HCT116 (cell line): ENCODE measurements at places on chromosomes 6 and 20. TPM values are rescaled to one million over a fixed set of nuclear protein-coding genes. Genes with fewer than 3 reads are reported as not detected.

GRCh38 chr6:69368613-69369012 lies 428.2 kb downstream of the LMBRD1 start:
- no peak for DNase-seq

DNA sequence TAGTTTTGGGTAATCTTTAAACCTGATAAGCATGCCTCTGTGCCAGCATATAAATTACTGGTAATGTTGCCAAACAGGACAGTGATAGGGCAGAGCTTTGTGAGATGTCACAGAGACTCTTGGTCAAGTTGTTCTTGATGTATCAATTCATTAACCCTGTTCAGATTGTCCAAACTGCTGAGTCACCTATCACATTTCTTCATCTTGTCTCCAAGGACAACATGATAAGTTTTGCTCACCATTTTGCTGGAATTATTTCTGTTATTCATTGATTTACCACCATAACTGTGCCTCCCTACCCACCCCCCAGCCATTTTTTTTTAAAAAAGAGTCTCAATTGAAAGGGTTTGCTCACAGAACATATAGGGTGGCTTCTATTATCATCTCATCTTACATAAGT lies 19.5 kb upstream of the GMNN start:
- no peak for DNase-seq

DNA sequence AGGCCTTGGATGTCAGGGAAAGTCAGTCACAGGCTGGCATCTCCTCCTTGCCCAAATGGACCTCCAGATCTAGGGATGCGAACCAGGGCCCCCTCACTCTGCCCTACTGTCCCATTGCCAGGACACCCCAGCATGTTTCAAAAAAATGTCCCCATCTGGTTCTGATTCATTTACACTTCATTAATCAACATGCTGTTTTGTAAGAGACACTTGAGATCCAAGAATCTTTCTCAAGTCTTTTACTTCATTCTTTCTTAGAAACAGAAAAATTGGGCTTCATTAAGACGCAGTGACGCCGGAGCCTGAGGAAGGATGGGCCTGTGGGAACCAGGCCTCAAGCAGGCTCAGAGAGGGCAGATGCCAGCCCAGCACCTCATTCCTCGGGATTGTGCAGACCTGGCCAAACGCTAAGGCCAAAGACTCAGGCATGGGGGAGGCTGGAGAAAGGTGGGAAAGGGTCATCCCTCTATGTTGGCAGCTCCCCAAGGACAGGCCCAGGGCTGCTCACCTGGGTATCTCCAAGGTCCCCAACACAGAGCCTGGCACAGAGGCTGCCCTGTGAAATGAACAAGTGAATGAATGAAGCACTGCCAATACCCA lies 3.8 kb downstream of the RSPO4 start:
- DNase-seq: no peak

DNA sequence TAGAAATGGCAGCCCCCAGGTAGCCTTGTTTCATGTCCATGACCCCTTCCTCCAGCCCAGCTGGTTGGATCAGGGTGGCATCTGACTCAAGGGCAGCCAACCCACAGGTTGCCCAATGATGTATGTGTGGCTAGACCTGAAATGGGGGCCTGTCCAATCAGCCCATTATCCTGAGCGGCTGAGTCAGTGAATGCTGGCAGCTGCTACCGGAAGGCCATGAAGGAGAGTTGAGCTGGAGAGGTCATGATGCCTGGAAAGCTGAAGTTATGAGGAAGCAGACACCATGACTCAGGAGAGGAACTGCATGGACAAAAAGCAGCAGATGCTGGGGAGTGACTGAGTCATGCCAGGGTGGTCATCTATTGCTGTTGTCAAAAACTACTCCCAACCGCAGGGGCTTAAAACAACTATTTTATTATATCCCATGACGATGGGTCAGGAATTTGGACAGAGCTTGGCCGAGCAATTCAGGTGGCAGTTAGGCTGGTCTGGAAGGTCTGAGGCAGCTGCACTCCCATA lies 67.3 kb downstream of the MDGA1 start:
- peak; percentile 94 for DNase-seq

- DNase-seq: no peak
These were observed 115.5 kb downstream of the SOD2 start for GRCh38 chr6:159577564-159577963.

GRCh38 chr6:25652007-25652515 lies at the start of gene SCGN:
Gene SCGN (plus strand): TSS chr6:25652215. CDS start chr6:25652404, 189 bp downstream.
- DNase-seq: no peak

- no peak for DNase-seq
These were observed 42.5 kb downstream of the SLC24A3 start for GRCh38 chr20:19254956-19255355.

GRCh38 chr6:11387707-11388430 lies 149.7 kb upstream of the TMEM170B start:
- no peak for DNase-seq

GRCh38 chr6:2173203-2173961 lies 72.0 kb downstream of the GMDS start:
- DNase-seq: no peak

GRCh38 chr6:90403489-90404381 lies 107.1 kb upstream of the BACH2 start:
- DNase-seq: no peak

GRCh38 chr20:57524511-57525176 lies at the start of gene CTCFL:
Gene CTCFL (minus strand): TSS chr20:57525140. CDS start chr20:57524205, 935 bp downstream.
- DNase-seq: no peak

DNA sequence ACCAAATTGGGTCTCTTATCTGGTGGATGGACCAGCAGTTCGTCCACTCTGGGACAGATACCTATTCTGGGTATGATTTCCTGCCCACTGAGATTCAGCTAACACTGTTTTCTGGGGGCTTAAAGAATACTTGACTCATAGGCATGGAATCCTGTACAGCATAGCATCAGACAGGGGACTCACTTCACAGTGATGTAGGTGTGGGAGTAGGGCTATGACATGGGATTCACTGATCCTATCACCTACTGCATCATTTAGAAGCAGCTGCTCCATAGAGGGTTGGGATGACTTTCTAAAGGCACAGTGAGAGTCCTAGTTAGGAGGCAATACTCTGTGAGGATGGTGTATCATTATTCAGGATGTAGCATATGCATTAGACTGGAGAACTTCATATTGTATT lies 74.5 kb upstream of the AHI1 start:
- no peak for DNase-seq

- no peak for DNase-seq
These were observed 28.3 kb upstream of the SH3BGRL2 start for GRCh38 chr6:79602859-79603258.

GRCh38 chr20:44133424-44133823 lies 53.6 kb downstream of the JPH2 start:
- no peak for DNase-seq

GRCh38 chr6:34964564-34964963 lies 75.5 kb downstream of the ANKS1A start:
- no peak for DNase-seq

DNA sequence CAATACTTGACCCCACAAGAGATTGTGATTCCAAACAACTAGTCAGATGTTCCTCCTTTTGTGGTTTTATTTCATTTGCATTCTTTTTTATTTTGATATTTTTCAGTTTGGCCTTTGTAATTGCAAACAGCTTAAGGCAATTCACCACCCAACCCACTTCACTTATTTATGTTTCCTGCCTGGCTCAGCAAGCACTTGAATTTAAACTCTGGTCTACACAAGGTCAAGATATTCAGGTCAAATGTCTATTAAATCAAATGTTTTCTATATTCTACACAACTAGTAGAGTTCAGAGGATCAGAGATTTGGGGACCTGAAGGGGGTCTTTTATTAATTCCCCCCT lies 100.1 kb downstream of the SGK1 start:
- no peak for DNase-seq

DNA sequence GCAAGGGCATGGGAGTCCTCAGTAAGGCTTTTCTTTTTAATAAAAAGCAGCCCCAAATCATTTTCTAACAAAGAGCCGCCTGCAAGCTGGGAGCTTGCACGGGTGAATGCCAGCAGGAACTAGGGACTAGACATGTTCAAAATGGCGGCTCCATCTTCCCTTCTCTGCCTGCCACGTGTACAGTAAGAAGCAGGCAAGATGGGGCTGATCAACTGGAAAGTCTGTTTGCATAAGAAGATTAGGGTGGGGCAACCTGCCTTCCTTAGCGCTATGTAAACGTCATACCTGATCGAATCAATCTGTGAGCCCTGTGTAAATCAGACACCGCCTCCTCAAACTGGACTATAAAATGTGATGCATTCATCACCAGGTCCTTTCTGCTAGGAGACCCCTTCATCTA lies 299.4 kb upstream of the SOX4 start:
- no peak for DNase-seq

- no peak for DNase-seq
These were observed 104.4 kb upstream of the BMP2 start for GRCh38 chr20:6663104-6663503.

- no peak for DNase-seq
These were observed 196.8 kb downstream of the FARS2 start for GRCh38 chr6:5457983-5458683.

DNA sequence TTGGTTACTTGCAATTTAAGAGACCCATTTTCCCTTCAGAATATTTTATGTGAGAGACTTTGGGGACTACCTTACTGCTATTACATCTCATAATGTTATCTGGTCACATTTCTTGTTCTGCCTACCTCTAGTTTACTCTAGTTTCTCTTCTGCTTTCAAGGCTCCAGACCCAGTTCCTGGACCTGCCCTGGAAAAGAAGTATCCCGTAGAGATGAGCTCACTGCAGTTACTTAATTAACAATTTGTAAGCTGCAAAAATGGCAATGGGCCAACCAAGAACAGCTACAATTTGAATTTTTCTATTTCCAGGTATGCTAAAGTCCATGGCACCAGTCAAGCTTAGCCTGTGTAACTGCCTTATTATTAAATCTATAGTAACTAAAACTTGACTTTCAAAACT lies 25.0 kb downstream of the TAB2 start:
- DNase-seq: no peak

- no peak for DNase-seq
These were observed 104.8 kb upstream of the PTPN1 start for GRCh38 chr20:50405235-50405914.

GRCh38 chr6:149766156-149766769 lies 16.7 kb downstream of the PCMT1 start:
- DNase-seq: no peak

- DNase-seq: no peak
These were observed 184.3 kb upstream of the SNX9 start for GRCh38 chr6:157638779-157639178.

- no peak for DNase-seq
These were observed 177.5 kb downstream of the TMEM242 start for GRCh38 chr6:157145656-157146285.

- no peak for DNase-seq
These were observed 63.0 kb upstream of the INSM1 start for GRCh38 chr20:20304942-20305341.

- no peak for DNase-seq
These were observed 58.5 kb downstream of the AHI1 start for GRCh38 chr6:135438907-135439535.

GRCh38 chr6:169970306-169970988 lies 219.0 kb downstream of the ERMARD start:
- DNase-seq: no peak

DNA sequence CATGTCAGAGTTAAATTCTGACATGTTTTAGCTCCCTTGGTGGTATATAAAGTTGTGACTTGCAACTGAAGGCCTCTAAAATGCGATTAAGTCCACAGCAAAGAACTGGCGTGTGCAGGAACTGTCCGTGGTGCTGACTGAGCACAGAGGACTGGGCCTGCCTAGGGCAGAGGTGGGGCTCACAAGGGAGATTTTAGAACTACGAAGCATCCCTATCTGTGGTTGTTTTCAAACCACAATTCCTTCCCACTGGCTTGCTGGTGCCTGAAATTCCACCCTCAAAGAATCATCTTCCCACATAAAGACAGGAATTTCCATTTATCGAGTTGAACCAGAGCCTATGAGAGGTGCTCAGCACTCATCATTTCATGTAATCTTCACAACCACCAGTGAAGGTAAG lies 30.1 kb downstream of the RIMS4 start:
- no peak for DNase-seq

DNA sequence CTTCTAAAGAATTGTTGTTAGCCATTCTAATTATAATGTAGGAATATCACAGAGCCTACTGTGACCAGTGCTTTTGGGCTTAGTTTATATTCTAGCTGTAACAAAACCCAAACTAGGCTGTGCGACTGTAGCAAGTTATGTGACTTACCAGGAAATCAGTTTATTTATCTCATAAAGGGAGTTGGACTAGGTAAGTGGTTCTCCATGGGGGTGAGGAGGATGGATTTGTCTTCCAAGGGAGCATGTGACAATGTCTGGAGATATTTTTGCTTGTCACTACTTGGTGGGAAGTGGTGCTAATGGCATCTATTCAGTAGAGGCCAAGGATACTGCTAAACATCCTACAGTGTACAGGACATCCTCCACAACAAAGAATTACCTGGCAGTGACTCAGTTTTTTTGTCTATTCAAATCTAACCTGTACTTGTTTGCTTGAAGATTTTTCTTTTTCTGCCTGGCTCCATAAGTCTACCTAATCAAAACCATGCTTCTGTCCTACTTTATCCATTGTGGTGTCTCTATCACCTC lies 32.5 kb downstream of the ZFAND3 start:
- no peak for DNase-seq

The NRSN1 gene
- not detected for total RNA-seq

The CDSN gene
- 0.12 TPM for total RNA-seq

The CEP57L1 gene
- total RNA-seq: 20.7 TPM

The GLP1R gene
- not detected for total RNA-seq

The TRIM15 gene
- 6.5 TPM for total RNA-seq

The LPA gene
- not detected for total RNA-seq

The ERVFRD-1 gene
- total RNA-seq: not detected

The KCNK5 gene
- 9.5 TPM for total RNA-seq

The C6orf132 gene
- 18.9 TPM for total RNA-seq

The RPP40 gene
- 15.9 TPM for total RNA-seq

The PGC gene
- 1.2 TPM for total RNA-seq

The PMEPA1 gene
- 0.64 TPM for total RNA-seq

The PAK5 gene
- total RNA-seq: not detected

The ANKEF1 gene
- 15.8 TPM for total RNA-seq
